ENCODE measurements at places on chromosomes 5 and 9.

GRCh38 chr9:21711504-21711903, 90.9 kb upstream of the MTAP start:
- peak; percentile 83 for DNase-seq

- DNase-seq, result no peak
Observed at GRCh38 chr5:568809-569208, 43.3 kb upstream of the CEP72 start.

DNA sequence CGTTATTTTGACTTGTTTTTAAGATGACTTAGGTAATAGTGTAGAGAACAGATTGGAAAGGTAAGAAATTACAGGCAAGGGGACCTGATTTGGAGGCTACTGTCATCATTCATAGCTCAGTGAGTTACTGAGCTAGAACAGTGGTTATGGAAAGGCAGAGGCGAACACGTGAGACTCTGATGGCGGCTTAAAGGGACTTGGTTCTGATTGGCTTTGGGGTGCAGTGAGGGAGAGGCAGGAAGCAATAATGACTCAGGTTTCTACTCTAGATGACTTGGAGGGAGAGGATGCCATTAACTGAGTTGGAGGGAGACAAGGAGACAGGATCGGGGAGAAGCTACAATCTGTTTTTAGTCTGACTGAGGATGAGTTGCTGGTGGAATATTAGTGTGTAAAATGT, 3.0 kb downstream of the F2RL2 start:
- no peak for DNase-seq

DNA sequence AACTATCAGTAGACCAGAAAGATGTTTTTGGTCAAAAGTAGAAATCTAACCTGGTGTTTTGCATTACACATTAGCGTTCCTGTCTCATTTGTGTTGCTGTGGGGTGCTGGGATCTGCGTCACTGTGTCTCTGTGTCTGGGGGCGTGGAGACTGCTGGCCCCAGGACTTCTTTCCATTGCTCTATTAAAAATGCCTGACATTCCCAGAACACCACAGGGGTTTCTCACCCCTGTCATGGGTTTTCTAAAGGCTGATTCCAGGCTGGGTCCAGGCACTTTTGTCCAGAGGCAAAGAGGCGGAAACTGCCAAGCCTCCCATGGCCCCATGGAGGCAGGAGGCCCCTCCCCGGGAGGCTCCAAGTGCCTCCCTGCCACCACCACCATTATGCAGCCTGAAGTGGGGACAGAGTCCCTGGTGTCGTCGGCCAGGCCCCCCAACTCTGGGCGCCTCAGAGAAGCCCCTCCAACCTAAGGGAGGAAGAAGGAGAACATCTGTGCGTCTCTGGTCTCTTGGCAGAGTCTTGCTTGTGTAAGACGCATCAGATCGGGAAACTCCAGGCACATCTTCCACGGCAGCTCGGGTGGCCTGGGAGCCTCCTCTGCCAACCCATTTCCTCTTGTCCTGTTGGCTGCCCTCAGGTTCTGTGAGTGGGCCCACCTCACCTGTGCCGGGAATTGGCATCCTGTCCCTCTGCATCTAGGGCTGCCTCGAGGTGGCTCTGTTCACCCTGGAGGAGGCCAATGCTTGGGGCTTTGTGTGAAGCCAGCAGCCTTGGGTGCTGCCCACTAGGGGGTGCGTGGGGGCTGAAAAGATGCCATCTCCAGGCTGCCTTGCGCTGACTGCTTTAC, 13.8 kb upstream of the PLEKHG4B start:
- peak; percentile 63 for DNase-seq

GRCh38 chr5:5941486-5941885, 436.9 kb downstream of the MED10 start:
- DNase-seq, result no peak

- DNase-seq, result no peak
Observed at GRCh38 chr9:130347931-130348330, 82.4 kb downstream of the HMCN2 start.

DNA sequence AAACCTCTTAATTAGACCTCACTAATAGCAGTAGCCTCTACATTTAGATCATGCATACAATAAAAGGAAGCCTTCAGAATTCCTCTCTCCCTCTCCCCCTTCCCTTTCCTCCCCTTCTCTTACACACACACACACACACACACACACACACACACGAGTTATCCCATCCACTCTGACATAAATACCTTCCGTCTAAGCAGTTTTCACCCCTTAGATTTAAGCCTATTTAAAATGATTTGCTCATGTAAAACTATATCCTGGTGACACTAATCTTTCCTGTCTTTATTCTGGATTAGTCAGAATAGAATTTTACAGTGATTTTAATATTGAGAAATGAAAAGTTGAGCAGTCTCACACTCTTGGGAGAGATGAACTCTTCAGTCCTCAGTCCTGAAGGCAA, 35.0 kb downstream of the PRELID2 start:
- no peak for DNase-seq

DNA sequence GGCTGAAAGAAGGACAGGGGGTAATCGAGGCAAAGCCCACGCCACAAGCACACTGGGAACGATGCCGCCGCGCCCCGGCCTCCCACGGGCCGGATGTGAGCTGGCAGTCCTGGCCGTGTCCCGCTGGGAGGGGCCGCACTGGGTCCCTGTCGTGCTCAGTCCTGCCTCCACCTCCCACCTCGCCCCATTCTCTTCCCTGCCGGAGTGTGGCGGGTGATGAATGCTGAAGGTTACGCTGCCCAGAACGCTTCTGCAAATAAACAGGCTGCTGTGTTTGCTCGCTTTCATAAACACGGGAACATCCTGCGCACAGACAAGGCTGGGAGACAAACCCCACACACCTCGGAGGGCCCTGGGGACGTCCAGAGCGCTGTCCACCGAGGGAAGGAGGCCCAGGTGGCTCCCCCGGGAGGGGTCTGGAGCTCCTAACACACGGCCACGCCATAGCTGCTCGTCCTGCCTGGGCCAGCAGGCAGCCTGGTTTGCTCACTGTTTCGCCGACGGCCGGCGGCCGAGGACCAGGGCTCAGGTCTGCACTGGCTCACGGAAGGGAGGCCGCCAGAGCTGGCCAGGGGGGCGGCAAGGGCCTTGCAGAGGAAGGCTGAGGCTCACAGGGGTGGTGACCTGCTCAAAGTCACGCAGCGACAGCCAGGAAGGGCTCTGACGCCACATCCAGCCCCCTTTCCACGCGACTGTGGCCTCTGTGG, 2.3 kb downstream of the DNLZ start:
- DNase-seq, result peak; percentile 55

DNA sequence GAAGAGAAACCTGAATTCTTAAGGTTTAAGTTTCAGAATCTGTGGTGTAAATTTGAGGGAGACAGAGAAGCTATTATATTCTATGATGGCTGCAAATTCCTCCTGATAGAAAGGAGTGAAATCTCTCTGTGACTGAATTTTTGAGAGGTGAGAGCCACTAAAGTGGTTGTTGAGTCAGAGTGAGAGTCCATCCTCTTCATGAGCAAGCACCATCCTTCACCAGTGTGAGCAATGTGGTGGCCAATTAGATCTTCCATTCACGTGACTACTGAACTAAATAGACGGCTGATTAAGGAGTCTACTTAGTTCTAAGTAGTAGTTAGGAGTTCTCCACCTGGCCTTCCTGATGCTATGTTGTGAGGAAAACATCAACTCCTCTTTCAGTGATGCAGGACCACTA, 147.8 kb upstream of the CCNH start:
- DNase-seq, result peak; percentile 0

- peak; percentile 94 for DNase-seq
Observed at GRCh38 chr9:134564431-134565170, 77.0 kb upstream of the COL5A1 start.

DNA sequence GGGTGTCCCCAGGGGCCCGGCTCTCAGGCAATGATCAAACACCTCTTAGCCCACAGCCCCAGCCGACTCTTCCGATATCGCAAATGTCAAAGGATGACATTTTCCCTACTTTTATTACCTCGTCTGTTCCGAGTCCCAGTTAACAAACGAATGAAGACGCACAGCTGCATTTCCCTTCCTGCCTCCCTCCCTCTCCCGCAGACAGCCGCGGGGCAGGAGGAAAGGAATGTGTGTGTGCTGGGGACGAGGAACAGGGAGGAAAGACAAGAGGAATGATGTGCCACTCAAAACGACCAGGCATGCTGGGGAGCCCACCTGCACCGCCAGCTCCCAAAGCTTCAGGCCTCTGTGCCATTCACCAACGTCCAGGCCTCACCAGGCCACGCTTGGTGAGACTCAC, 125.9 kb upstream of the SARDH start:
- no peak for DNase-seq

- DNase-seq, result no peak
Observed at GRCh38 chr5:128493657-128494329, 44.3 kb downstream of the FBN2 start.

DNA sequence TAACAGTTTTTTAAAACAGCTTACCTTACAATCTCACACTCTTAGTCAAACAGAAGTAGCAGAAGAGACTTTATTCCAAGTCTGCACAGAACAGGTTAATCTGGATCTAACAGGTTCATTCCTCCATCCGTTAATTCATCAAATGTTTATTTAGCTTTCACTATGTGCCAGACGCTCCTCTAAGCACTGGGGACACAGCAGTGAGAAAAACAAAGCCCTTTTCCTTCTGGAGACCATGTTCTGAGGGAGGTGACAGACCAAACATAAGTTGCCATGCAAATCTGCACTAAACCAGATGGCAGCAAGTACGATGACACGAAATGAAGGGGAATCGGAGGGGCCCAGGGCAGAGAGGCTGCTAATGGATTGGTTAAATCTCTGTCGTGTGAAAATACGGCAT, 17.1 kb upstream of the GLIPR2 start:
- DNase-seq, result no peak

DNA sequence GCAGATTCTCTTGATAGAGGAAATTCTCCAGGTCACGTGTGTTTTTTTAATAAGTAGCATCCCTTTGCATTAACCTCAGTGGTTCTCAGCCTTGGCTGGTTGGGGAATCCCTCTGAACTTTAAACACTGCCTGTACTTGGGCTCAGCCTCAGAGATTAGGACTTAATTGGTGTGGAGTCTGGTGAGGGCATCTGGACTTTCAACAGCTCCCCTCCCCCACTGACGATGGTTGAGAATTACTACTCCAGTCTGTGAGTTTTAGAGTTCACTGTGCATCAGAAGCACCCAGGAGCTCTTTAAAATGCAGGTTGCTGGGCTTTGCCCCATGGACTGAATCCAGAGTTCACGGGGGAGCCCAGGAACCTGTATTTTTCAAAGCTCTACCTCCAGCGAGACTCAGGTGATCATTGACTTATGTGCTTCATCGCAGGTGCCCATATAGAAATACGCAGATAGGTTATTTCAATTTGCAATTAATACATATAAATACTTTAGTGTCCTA, 71.4 kb downstream of the DAPK1 start:
- DNase-seq, result no peak

DNA sequence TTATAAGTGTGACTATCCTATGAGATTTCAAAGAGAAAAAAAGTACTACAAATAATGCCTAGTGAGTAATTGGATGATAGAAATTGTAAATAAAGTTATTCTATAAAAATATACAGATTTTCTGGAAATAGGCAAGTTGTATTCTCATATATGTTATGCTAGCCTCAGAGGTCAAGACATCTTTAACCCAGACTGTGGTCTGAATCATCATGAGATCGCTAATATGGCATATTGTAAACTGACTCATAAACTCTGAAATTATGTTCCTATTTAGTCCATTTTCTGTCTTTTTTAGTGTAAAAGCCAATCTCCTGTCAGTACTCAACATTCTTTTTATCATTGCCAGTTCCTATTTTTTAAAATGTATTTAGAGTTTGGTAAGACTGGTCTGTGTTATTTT, 14.2 kb downstream of the LOX start:
- peak; percentile 60 for DNase-seq

DNA sequence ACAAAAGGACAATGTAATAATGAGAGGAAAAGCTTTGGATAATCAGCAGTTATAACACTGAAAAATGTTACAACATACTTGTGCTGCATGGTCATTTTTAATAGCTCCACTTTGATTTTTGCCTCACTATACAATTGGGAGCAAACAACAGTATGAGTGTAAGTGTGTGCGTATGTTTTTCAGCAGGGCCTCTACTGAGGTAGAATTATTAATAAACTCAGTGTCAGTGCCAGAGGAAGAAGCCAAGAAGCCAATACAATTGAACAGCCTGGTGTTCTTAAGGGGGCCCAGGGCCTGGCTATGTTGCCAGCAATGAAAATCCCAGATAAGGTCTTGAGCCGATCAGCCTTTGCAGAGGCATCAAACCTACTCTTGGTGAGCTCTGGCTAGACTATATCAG, 16.1 kb upstream of the RLN1 start:
- DNase-seq, result no peak

GRCh38 chr5:122121479-122122465, 7.6 kb upstream of the ZNF474 start:
- peak; percentile 71 for DNase-seq

DNA sequence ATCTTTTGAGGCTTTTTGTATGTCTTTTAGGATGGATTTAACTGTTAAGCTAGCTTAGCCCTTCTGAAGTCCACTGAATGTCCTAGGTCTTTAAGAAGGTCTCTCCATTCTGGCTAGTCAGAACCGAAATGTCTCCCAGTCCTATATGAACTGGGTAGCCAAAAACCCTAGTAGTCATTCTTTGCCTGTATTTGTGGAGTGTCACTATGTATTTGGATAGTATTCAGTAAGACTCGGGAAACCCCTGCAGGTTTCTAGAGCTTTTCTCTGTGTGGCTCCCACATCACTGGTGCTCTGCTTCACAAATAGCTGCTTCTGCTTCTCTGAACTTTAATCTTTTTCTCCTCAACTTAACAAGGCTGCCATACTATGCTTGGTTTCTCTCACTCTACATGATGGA, 68.0 kb downstream of the RIC1 start:
- no peak for DNase-seq

- peak; percentile 14 for DNase-seq
Observed at GRCh38 chr5:65261499-65261898, 220.2 kb downstream of the ADAMTS6 start.

DNA sequence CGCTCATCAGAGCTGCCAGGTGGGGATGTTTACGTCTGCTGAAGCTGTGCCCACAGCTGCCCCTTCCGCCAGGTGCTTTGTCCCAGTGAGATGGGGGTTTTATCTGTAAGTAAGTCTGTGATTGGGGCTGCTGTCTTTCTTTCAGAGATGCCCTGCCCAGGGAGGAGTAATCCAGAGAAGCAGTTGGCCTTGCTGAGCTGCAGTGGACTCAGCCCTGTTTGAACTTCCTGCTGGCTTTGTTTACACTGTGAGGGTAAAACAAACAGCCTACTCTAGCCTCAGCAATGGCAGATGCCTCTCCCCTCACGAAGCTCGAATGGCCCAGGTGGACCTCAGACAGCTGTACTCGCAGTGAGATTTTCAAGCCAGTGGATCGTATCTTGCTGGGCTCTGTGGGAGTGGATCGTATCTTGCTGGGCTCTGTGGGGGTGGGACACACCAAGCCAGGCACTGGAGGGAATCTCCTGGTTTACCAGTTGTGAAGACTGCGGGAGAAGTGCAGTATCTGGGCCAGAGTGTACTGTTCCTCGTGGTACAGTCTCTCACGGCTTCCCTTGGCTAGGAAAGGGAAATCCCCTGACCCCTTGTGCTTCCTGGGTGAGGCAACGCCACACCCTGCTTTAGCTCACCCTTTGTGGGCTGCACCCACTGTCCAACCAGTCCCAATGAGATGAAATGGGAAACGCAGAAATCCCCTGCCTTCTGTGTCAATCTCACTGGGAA, 530.1 kb upstream of the DMAC1 start:
- DNase-seq, result no peak
